Fibroblast of skin of scalp (primary cell): ENCODE measurements at places on chromosomes 5 and 9.
A peak's percentile ranks its signal among the peaks of the same experiment; 100 is the strongest.

GRCh38 chr9:87668222-87668621 is 57.7 kb upstream of the CTSL start:
- DNase-seq: no peak

DNA sequence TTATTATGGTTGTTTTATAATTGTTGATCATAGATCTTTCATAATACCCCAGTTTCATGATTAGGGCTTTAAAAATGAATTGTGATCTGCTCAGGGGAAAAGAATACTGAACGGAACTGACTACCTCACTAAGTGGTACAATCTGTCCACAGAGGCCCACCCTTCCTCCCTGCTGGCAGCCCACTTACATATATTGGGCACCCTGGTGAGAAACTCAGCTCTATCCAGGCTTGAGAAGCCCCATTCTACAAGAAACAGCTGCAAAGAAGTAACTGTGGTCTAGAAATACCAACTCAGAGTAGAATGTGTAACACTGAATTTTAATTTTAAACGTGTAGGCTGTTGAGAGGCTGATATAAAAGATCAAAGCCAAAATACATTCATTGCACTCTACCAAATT is 46.9 kb downstream of the TSSK1B start:
- peak; percentile 24 for DNase-seq

DNA sequence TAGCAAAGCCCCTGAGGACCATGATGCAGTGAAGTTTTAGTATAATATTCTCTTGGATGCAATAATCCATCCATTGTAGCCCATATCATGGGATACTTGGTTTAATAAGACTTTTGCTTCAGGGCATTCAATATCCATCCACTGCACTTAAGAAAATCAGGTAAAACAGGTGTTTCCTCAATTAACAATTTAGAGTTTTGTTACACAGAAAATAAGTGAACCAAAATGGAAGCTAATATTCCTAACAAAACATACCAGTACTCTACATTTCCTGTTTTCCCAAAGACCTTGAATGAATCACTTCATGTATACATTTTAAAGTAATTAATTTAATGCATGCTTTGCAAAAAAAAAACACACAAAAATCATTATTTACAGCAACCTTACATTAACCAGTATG is 305.6 kb downstream of the NR2F1-AS1 start:
- DNase-seq: no peak

- no peak for DNase-seq
Measured at GRCh38 chr9:113476511-113476916, 13.0 kb downstream of the RGS3 start.

DNA sequence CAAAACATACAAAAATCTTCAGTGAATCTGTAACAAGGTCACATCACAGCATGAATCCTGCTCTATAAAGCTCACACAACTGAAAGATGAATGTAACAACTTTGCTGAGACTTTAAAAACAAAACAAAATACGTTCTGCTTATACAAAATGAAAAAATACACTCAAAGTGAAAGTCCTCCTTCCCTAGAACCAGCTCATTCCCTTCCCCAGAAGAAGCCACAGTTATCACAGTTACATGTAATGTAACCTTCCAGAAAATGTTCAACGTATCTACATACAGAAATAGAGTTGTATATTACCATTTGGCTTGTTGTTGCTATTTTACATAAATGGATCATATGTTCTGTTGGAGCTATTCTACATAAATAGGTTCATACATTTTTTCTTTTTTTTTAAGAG is 2.6 kb downstream of the AUH start:
- DNase-seq: no peak

- DNase-seq: peak; percentile 78
Measured at GRCh38 chr5:77852514-77853352, 76.6 kb upstream of the TBCA start.
